ENCODE measurements at places on chromosomes 6 and 20.

DNA sequence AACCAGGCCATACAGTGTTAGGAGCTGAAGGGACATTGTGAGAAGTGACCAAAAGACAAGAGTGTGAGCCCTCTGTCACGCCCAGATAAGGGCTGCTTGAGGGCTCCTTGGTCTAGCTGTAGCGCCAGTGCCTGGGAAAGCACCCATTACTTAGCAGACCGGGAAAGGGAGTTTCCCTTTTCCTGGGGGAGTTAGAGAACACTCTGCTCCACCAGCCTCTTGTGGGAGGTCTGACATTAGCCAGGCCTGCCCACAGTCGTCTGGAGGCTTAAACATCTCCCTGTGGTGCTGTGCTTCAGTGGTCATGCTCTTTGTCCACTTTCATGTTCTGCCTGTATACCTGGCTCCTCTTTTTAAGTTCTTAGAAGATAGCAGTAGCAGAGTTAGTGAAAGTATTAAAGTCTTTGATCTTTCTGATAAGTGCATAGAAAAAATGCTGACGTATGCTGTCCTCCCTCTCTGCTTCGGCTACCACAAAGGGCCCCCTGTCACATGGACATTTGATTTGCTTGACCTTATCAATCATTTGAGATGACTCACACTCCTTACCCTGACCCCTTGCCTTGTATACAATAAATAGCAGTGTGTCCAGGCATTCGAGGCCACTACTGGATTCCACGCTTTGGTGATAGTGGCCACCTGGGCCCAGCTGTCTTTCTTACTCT lies 201.5 kb upstream of the ECI2 start:
- DNase-seq = no peak

GRCh38 chr20:21104466-21104761 lies 1.7 kb downstream of the LINC00237 start:
- DNase-seq = no peak

GRCh38 chr6:105902401-105903031 lies 183.6 kb upstream of the PRDM1 start:
- DNase-seq = peak; percentile 70

- no peak for DNase-seq
Observed at GRCh38 chr6:88442737-88443136, 276.6 kb upstream of the CNR1 start.

DNA sequence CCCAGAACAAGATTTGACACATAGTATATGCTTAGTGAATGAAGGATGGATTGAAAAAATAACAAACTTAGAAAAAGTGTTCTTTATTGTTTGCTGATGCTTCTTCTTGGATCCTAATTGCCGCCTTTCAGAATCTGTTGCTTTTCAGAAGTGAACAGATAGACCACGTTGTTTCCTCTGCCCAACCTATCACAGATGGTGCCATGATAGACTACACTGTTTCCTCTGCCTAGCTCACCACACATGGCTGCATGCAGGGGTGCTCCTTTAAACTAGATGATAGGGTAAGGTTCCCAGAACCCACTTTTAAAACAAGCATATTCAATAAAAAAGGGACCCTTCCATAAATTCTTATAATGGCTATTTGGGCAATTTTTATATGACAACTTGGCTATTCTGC lies 4.6 kb upstream of the RGS17 start:
- no peak for DNase-seq

DNA sequence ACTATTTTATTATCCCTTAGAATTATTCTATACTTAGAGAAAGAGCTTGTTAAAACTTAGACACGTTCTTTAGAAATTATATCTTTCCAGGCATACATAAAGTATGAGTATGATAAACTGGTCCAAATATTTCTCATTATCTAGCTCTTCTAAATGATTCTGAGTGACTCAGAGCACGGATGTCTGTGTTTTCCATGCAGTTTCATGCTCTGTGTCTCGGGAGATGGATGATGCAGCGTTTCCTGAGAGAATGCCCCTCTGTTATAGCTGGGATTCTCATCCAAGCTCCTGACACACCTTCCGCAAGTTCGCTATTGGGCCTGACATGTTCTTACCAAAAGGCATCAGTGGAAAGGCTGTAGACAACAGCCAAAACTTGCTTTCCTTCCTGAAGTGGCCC lies 19.3 kb downstream of the SIRT5 start:
- DNase-seq = no peak

DNA sequence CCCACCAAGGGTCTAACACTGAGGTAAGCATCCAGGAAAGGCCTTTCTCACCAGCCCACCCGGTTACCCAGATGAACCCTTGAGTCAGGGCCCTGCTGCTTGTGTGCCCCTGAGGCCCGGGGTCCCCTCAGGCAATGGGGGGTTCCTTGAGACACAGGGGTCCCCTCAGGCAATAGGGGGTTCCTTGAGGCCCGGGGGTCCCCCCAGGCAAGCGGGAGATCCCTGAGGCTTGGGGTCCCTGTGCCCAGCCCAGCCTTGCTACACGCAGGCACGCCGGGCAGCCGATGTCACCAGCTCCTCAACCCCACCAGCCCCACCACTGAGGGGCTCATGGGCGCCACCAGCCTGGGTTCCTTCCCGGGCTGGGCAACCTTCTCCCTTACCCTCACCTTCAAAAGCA lies 247.2 kb downstream of the TTLL2 start:
- DNase-seq = no peak

DNA sequence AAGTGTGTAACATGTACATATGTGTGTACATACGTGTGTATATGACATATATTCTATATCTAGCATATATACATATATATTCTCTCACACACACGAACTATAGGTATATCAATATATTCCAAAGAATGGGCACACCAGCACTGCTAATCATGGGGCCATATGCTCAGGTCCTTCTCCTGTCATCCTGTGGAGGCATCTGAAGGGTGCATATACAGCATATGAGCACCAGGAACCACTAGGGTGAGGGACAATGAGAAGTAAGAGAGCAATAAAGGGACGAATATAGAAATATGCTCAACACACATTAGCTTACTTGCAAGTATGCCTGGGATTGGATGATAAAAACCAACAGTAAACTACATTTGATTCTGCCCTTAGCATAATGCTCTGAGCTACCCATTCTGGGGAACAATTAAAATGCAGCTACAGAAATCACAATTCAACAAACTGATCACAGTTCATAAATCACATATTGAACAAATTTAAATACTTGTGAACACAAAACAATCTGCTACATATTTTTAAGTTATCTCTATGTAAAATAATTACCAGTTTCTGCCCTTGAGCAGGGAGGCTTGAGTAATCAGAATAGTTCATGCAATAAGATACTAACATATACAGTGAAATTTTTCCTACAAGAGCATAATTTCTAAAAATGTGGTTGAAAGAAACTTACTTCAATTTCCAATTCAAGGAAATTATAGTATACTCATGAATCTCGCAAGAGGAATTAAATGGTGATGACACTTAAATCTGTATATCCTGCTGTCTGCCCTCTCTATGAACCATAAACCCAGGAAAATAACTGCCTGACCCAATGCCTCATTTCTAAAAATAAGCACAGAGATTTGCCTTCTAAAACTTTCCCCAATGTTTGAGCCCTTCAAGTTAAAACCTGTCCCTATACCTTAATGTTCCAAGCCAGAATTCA lies 272.2 kb upstream of the THEMIS start:
- no peak for DNase-seq

DNA sequence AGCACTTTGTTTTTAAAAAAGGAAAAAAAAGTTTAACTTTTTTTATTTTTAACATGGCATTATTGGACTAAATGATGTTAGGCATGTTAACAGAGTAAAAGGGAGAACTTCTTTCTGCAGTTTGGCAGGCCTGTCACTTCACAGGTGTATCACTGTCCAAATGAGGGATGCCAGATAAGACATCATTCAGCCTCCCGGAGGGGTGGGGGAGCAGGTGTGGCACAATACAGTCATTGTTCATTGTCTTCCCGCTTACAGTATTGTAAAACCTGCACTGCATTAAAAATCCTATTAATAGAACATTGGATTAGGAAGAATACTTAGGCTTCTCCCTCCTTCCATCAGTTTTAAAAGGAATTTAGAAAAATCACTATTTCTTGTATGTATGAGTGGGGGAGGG lies 80.7 kb downstream of the CARMIL1 start:
- DNase-seq = peak; percentile 8

DNA sequence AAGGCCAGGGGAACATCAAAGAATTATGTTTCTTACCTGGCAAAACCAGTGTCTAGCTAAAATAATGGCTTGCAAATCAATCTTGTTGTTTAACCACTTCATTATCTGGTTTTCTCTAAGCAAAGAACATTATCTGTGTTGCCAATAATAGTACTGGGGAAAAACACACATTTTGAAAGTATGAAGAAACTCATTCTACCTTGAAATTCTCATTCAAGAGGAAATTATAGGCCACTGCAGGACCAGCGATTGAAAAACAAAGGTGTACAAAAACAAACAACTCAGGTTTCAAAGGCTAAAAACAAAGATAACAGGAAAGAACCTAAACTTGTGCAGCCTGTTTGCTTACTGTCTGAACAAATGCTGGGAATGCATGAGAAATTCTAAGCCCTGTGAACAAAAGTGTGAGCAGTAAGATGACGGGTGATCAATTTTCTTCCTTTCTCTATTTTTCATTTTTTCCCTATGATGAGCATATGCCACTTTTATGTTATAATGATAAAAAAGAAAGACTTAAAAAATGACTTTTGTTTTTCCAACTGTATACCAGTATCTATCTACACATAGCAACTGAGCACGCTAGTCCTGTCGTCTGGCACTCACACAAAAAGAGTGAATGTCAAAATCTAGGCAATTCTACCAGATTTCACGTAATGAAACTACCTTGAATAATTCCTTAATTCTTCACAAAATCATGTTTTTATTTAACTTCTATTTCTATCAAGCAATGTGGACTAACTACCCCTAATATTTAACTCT lies 117.9 kb downstream of the SGK1 start:
- no peak for DNase-seq

- no peak for DNase-seq
Observed at GRCh38 chr20:43721097-43721428, 5.7 kb downstream of the GTSF1L start.

GRCh38 chr20:44354979-44355497 lies 461 bp upstream of the HNF4A start:
- DNase-seq = no peak

DNA sequence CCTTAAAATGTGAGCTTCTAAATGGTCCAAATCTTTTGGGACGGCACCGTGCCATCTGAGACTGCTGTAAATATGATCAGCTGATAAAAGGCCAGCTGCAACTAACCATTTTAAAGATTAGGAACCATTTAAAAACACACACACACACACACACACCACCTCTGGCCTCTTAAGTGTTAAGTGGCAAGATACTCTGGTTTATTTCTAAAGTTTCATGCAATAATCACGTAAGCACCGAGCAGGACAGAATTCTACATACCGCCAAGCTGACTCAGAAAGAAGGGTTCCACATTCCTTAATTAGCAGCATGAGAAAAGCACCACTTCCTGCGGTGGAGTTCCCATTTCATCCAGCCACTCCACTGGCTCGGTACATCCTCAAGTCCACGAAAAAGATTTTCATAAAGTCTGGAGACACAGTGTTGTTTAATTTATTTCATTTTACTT lies 17.8 kb upstream of the ZNF217 start:
- DNase-seq = no peak

DNA sequence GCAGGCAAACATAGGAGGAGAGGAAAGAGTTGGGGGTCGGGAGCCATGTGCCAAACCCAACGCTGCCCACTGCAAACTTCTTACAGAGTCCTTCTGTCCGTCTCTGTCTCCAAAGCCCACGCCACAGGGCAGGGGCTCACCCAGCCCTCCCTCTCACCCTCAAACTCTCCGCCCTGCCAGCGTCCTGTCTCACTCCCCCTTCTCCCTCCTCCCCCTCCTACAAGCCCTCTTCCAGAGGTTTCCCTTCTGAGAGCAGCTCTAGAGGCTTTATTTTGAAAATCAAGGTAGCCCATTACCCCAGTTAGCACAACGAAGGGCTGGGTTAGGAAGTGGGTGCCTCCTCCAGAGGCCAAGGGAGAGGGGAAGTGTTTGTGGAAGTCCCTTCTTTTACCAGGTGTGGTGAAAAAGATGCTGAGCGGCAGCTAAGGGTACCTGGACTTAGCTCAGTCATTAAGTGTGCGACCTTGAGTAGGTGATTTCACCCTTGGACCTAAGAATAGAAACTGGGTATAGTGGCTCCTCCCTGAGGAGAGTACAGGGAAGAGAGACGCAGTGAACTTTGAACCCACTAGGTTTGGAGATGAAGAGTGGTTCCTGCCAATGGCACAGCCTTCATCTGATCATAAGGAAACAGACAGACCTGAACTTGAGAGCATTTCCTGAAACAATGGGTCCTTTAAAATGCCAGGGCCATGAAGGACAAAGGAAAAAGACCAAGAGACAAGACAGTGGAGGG lies 123.8 kb downstream of the BANF2 start:
- no peak for DNase-seq

GRCh38 chr20:4697189-4697830 lies 24.4 kb upstream of the PRND start:
- DNase-seq = no peak

DNA sequence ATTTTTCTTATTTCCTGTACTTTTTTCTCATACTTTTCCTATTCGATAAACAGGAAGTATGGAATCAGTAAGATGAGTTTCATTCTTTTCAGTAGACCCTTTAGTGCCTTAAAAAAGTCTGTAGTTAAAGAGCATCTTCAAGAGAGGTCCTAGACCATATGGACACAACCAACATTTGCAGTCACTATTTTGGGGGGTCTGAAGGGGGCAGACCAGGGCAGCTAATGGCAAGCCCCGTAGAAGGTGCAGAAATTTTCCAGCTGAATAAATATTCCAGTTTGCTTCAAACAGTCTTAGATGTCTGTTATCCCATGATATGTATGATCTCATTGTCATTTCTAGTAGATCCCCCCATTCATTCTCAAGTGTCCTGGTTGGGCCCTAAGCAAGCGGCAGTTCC lies 52.8 kb downstream of the MAP3K5 start:
- DNase-seq = no peak

DNA sequence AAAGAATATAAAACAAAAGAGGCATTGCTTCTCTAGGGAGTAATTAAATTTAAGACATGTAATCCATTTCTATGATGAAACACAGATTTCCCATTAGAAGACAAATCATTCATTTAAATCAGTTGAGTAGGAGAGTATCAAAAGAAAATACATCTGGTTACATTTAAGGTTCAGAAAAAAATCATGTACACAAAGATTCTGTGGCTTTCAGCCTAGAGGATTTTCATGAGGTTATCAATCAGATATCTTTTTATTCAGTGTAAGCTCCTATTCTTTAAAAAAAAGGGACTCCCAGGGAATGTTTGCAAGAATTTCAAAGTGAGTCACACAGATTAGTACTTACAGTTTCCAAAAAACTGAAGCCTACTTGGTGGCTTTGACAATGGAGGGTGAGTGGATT lies 24.9 kb downstream of the COL21A1 start:
- DNase-seq = no peak

DNA sequence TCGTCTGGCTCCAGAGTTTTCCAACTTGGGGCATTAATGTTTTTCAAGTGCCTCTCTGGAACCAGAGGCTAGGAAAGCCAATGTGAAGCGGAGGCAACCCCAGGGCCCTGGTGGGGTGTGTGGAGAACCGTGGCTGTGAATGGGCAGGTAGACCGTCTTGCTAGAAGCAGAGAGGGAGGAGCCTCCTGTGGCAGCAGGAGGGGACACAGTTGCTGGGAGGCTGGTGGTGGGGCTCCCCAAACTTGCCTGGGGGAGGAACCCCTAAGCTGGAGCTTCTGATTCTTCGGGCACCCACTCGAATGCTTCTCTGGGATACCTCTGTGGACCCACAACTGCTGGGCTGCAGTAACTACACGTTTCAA lies 65.3 kb upstream of the APCDD1L start:
- DNase-seq = no peak

GRCh38 chr6:36605560-36606391 lies 11.6 kb downstream of the SRSF3 start:
- DNase-seq = no peak

GRCh38 chr6:150590446-150590845 lies 9.2 kb upstream of the PLEKHG1 start:
- DNase-seq = no peak

Data from NCI-H1105 (cell line).